T-helper 1 cell (primary cell): ENCODE measurements at places on chromosomes 4 and X.

- DNase-seq: no peak
Observed at GRCh38 chrX:12065251-12065650, 73.0 kb upstream of the FRMPD4 start.

- DNase-seq: no peak
Observed at GRCh38 chr4:19707876-19708275, 543.8 kb upstream of the SLIT2 start.

DNA sequence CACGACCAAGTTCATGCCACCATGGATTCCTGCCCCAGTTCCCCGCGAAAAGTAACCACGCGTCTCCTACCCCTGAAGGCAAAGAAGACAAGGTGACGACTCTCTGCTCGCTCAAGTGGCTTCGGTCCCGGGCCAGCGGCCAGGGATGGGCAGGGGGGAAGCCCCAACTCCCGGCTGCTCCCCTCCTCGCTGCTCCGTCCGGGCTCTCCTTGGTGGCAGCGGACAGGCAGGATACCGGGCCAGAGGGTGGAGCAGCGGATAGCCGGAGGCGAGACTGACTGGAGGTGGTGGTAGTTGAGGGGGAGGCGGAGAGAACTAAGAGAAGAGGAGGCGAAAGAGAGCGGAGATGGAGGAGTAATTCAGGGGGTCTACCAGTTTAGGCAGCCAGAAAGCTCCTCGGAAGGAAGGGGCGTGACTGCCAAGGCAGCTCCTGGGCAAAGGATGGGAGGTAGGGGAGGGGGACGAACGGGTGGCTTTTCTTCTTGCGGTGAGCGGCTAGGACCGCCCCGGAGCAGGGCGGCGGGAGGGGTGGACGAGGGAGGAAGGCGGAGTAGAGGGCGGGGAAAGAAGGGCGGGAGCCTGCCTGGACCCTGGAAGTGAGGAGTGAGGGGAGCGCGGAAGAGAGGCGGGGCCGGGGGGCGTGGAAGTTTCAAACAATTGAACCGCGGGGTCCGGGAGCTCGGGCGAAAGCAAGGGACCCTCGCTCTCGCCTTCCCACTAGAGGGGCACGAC lies at the start of gene AMOT:
AMOT (minus strand) TSS at position 450 of the 732 bp plus-strand sequence. CDS start 17,705 bp downstream, outside the sequence.
- DNase-seq: peak; percentile 61

DNA sequence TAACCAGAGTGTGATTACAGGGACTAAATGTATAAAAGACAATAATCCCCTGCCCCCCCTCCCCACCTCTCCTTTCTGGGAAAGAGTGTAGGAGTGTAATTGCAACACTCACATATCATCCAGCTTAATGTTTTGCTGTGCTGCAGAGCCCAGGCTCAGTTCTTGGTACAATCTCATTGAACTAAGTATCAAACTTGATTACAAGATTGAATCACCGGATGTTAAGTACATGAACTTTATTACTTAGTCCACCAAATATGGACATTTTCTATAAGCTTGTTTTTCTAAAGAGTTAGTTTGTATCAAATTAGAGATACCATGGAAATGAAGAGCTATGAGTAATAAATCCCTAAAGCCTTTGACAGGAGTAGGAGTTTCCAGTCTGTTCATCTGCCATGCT lies 559.1 kb downstream of the ZNF674 start:
- DNase-seq: no peak

GRCh38 chr4:165634766-165635165 lies 238.3 kb upstream of the TLL1 start:
- DNase-seq: no peak

GRCh38 chrX:34656467-34656841 lies 631 bp downstream of the TMEM47 start:
- no peak for DNase-seq

- DNase-seq: no peak
Observed at GRCh38 chr4:146278986-146279385, 64.6 kb downstream of the REELD1 start.

DNA sequence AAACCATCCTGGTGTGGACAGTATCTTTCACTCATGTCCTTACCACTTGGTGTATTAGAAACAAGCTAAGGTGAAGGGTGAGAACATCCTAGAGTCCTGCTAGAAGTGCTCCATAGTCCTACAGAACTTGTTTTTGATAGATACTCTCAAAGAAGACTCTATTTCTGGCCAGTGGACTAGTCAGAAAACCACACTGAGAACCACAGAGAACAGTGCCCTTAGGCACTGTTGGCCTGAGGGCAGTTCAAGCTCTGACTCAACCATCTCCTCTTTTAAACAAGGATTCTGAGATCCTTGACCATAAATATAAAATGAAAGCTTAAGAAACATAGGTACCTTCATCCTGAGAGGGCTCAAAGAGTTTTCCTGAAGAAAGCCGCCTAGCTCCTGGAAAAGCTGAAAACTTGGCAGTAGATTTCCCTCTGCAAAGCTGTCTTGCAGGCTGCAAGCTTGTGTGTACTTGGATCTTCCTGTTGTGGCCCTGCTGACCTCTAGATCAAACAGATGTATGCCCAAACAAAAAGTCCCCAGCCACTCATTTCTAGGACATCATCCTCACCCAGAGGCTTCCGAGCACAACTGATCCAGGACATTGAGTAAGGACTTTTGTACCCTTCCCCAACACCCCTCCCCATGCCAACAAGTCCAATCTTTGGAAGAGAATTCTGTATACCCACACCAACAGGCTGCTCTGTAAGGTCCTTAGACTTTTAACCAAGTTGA lies 111.6 kb upstream of the CXCL13 start:
- DNase-seq: no peak
